Stimulated activated CD8-positive, alpha-beta memory T cell treated with anti-CD3 and anti-CD28 coated beads, Interleukin-2, amount 100 ng/mL, for 1 hour (primary cell): ENCODE measurements at places on chromosomes 4 and X.

GRCh38 chr4:136803433-136803832 lies 728.9 kb downstream of the PCDH18 start:
- DNase-seq, result no peak

- DNase-seq, result no peak
These were observed 7.5 kb downstream of the SMIM10 start for GRCh38 chrX:134998246-134998645.

GRCh38 chr4:105296672-105297071 lies 150.0 kb downstream of the TET2 start:
- no peak for DNase-seq

GRCh38 chrX:40573763-40574162 lies 7.0 kb upstream of the ATP6AP2 start:
- DNase-seq, result no peak

DNA sequence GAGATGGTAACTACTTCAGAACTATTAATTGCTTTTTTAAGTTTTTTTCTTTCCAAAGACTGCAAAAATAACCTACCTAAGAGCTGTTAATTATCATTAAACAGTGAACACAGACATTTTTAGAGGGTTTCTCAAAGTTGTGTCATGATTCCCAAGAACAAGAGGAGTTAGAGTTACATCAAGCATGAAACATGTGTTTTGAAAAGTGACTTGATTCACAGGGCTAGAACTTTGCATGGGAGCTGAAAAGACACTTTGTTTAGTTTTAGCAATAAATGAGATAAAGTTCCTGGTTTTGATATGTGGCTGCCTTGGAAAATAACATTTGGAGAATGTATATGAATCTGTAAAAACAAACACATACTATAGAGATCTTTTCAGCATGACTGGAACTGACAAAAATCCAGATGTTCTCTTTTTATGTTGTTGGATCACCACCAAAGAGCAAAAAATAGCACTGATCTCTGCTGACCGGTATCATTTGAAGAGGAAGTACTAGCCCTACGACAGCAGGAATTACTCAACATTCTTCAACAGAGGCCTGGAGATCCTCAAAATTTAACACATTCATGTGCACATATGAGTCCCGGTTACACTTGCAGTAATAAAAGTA lies 173.0 kb upstream of the PCDH18 start:
- DNase-seq, result no peak

DNA sequence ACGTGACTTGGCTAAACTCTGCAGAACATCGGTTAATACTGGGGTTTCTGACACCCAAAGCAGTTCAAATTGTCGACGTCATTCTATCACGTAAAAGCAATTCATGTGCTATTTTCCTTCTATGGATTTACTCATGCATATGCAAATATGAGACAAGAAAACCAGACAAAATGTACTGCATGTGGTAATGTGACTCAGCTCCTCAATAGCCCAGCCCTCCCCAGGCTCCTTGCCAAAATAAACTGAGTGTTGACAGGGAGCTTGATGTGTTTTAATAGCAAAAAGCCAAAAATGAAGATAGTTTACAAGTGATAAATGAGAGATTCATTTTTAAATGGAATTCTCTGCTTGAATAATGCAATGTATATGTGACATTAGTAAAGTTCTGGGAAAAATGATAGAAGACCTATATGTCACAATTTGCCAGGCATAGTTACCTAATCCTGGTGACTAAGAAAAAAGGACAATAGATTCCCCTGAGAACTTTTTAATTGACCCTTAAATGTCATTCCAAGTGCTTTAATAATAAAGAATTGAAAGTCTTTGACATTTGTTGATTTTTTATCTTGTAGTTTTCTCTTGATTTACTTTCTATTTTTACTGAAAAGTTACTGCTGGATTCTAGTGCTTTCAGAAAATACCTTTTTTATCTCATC lies 1700.6 kb upstream of the TENM3 start:
- no peak for DNase-seq

DNA sequence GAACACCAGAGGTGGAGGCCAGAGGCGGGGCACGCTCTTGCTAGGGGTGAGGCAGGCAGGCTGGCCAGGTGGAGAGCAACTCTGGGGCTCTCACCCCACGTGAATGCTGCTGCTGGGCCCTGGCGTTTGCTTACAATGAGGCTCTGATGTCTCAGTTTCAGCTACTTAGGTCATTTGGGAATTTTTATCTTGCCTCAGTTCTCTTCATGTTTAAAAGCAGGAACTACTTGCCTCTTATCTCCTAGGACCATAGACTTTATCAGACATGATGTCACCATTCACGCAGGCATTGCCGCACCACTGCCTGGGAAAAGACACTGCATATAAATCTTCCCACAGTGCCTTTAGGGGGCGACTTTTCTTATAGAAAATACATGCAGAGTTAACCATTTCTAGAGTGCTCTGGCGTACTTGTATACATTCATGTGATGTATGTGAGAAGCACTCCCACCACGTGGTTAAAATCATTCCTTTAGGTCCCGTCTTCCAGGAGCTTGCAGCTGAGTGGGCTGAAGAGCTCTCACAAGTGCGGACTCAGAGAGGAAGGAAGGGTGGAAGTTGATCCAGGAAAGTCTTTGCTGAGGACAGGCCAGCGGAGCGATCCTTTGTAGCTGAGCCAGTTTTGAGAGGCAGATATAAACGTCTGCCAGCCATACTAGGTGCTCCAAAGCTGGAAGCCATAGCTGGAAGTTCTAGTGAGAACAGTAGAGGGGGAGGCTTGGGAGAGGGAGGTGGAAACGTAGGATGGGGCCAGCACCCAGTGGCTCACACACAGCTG lies 84.3 kb upstream of the CLDN34 start:
- no peak for DNase-seq

DNA sequence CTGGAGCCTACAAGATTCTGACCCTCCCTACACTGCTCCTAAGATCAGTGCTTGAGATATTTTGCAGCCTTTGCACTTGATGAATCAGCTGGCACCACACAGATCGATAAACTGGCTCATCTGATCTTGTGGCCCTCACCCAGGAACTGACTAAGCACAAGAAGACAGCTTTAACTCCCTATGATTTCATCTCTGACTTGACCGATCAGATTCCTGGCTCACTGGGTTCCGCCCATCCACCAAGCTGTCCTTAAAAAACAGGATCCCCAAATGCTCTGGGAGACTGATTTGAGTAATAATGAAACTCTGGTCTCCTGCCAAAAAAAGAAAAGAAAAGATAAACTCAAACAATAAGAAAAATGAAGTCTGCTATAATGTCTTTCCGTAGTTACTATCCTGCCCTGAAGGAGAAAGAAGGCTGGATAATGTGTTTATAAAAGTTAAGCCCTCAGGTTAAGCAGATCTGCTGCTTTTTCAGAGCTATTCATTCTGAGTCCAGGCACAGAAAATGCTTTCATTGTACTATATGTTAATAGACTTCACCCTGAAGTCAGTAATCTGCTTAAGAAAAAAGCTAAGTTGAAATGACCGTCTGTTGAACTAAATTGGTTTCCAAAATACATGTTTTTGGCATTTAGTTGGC lies 795.2 kb downstream of the TRIML1 start:
- no peak for DNase-seq

GRCh38 chr4:101183666-101184373 lies 163.5 kb downstream of the PPP3CA start:
- no peak for DNase-seq

DNA sequence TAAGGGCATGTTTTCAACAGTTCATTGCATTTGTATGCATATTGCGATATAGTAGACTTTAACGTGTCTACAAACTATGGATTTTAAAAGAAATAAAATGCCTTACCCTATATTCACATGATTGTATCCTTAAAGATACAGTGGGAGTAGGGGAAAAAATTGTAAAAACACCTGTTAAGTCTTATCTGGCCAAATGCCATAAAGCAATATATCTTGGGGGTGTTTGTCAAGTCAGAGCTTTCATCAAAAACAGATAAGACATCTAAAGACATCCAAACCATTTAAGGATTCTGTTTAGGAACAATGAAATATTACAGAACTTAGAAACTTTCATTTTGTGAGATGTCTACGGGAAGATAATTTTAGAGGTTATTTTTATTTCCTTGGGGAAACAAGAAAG lies 152.3 kb downstream of the AASDH start:
- DNase-seq, result no peak

DNA sequence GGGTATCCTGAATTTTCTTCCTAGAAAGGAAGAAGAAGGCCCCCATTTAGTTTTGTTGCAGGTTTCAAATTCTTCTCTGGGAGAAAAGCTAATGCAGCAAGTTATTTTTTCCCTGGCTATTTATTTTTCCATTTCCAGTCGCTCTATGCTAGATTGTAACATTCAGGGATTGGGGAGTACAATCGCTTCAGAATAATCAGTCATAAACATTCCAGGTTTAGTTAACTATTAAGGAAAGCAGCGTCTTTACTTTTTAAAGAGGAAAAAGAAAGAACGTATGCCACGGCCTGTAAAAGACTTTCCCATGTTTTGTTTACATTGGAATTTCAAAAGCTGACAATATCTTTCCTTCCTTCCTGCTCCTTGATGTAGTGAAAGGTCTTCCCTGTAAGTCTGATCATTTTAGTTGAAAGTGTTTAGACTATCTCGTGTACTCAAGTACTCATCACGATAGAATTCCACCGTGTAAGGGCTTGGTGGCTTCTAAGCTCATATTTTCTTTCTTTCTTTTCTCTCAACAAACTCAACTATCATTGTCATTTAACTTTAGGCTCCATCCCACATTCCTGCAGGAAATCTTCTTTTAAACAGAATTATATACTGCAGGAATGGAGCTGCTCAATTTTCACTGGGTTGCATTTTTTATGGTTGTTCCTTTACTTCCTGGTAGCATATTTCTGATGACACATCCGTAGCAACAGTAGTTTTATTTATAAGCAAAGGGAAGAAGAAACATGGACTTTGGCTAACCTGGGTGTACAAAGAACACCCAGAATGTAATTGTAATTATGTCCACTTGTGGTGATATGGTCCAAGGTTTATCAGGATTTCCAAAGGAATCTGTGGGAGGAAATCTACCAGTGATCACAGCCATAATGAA lies 213.1 kb upstream of the FAT1 start:
- DNase-seq, result no peak

DNA sequence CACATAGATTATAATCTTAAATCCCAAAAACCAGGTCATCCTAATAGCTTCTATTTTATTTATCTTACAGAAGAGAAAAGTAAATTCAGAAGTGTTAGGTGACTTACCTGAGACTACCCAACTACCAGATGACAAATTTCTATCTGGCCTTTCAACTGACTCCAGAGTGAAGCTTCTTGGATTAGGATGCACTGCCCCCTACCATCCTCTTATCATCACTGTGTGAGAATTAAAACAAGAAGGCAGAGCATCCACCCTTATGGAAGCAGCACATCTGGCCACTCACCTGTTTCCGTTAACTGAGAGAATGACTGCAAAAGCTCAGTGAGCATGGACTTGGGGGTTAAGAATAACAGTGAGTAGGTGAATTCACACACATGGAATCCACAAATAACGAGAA lies 502.6 kb upstream of the TECRL start:
- no peak for DNase-seq

DNA sequence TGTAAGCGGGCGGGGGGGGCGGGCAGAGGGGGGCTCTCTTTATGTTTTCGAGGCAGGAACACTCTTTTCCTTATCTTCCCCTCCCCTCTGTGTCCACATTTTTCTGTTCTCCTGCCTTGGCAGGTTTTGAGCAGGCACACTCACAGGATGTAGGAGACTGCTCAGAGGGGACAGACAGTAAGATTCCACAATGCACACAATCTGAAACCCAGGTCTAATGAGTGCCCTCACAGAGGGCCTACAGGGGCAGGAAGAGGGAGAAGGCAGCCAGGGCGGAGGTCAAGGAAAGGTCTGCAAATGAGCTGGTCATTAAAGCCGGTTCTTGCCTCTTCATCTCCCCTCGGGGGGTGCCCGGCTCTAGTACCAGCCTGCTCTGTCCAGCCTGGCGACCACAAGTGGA lies 106.1 kb upstream of the ATP6AP2 start:
- DNase-seq, result no peak

GRCh38 chr4:102311912-102312311 lies 33.4 kb downstream of the SLC39A8 start:
- no peak for DNase-seq

GRCh38 chr4:75007891-75008290 lies 75.0 kb downstream of the PARM1 start:
- DNase-seq, result no peak

DNA sequence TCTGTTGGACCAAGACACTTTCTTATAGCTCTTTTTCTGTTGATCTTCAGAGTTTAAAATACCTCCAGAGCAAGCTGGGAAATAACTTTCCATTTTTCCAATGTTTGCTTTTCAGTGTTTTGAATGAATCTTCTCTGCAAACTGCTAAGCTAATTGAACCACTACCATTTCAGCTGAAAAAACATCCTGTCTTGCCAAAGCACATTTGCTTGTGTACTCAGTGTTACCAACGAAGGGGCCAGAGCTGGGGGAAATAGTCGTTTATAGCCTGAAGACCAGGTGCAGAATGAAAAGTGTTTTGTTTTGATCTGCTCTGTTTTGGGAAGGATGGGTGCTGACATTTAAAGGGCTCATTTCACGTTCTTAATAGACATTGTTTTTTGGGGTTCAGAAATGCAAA lies 88.4 kb upstream of the CLNK start:
- no peak for DNase-seq

DNA sequence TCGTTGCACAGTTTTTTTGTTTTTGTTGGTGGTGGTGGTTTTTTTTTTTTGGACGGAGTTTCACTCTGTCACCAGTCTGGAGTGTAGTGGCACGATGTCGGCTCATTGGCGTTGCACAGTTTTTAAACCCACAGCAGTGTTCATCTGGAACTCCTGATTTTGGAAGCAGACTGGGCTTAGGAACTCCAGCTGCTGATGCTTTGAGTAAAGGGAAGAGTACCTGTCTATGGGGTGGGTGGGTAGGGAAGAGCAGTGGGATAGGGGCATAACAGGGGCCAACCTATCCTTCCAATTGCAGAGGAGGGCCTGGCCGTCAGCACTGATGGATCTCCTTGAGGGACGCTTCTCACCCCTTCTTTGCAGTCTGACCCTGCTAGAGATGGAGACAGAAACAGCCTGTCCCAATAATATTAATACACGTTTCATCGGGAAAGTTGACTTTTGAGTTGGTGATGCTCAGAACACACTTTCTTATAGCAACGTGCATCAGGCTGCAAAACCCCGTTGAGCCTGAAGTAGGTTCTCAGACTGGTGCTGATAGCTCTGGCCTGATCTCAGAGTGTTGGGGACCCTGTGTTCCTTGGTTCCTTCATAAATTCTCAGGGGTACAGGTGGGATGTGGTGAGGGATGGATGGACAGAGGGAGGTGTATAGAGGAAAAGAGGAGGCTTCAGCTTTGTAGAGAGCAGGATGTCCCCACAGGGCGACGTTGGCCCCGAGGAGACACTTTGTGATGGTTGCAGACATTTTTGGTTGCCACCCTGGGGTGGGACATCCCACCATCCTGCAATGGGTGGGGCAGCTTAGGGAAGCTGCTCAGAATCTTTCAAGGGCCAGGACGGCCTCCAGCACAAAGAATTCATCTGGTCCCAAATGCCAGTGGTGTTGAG lies 2.3 kb downstream of the CD99 start:
- DNase-seq, result no peak

- no peak for DNase-seq
These were observed 299.6 kb downstream of the TLL1 start for GRCh38 chr4:166172619-166173018.
